ENCODE measurements at places on chromosomes 7 and 10.

- DNase-seq: no peak
Measured at GRCh38 chr10:105434970-105435369, 793.9 kb downstream of the SORCS3 start.

- no peak for DNase-seq
Measured at GRCh38 chr7:116185956-116186355, 24.4 kb upstream of the TES start.

DNA sequence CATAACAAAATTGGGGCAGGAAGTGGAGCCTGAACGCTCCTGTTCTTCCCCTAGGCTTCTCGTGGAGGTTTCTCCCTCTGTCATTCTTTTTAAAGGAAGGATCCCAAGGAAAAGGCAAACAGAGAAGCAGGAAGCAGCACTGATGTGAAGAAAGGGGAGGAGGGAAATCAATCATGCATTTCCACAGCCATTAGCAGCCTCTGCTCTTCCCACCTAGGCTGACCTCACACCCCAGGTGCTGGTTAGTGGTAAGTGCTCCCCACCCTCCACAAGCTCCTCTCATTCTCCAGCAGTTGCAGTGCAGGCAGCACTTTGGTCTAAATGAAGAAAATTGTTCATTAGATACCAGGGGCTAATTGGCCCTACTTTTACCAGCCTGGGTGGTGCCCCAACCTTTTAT lies 2.6 kb downstream of the CRHR2 start:
- DNase-seq: no peak

DNA sequence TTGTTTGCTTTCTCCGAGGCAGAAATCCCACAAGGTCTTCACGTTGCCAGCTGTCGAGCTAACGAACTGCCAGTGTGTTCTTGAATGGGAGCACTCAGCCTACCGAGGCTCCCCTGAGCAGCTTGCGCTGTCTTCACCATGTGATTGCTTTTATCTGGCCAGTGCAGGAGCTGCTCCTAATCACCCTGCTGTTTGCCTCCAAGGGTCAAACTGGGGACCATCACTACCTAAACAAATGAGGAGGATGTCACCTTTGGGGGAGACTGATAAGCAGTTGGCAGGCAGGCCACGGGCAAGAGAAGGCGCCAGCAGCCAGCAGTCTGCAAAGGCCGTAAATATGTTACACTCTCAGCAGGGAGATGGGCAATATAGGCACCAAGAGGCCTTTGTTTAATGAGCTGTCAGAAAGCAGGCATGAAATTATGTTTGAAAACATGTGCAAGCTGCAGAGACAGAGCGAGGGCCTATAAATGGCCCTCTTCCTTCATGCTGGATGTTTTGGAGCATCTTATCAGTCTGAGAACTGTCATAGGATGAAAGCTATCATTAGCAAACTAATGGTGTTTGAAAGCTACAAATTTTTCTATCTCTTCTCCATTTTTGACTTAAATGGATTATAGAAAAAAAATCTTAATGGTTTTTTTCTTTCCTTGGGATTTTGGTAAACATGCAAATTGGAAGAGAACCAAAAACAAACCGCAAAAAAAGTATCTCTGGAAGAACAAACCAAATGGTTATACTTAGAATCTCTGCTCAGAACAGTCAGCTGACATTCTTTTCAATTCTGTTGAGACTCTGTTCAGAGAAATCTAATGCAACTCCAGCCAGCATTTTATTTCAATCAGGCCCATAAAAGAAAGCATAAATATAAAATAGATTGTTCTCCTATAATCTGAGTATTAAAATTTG lies 267.3 kb upstream of the NPVF start:
- DNase-seq: no peak

DNA sequence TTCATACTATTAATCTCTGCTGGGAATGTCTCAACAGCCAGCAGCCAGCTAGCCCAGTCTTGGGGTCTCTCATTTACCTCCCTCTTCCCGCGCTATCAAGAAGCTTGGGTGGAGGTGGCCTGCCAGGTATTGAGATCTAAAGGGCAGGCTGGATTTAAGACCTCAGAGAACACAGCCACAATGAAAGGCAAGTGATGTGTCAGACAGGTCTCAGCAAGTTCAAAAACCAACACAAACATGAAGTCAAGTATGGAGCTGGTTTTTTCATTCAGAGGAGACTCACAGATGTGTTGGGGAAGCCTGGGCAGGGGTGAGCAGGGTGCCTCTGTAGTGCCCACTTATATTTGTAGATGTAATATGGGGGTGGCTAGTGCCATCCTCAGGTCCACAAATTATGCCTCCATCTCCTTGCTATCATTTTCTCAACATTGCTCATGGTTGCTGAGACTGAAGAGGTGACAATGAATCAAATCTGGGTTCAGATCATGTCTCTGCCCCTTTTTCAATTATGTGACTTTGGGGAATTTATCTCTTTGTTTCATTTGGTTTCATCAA lies 27.7 kb upstream of the CROT start:
- DNase-seq: no peak

GRCh38 chr7:31935124-31936054 lies 134.8 kb downstream of the PDE1C start:
- no peak for DNase-seq

GRCh38 chr10:29535012-29535777 lies 99.6 kb downstream of the SVIL start:
- DNase-seq: peak; percentile 33

DNA sequence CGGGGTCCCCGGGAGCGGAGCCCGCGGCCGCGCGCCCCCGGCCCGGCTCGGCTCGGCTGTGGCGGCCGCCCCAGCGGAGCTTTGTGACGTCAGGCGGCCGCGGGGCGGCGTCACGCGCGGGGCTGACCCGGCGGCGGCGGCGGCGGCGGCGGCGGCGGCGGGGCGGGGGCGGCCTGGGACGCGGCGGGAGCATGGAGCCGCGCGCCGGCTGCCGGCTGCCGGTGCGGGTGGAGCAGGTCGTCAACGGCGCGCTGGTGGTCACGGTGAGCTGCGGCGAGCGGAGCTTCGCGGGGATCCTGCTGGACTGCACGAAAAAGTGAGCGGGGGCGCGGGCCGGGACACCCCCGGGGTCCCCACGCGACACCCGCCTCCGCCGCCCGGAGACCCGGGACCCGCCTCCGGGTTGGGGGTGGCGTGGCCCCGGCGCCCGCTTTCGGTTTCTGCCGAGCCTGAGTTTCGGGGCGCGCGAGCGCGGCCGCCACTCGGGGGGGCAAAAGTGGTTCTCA lies at the start of gene PWWP2B:
TSS of gene PWWP2B (plus strand) at position 165 of the 506 bp plus-strand sequence. CDS start at position 192, 27 bp downstream.
- DNase-seq: no peak

GRCh38 chr7:47343061-47343455 lies 238.9 kb downstream of the TNS3 start:
- no peak for DNase-seq

DNA sequence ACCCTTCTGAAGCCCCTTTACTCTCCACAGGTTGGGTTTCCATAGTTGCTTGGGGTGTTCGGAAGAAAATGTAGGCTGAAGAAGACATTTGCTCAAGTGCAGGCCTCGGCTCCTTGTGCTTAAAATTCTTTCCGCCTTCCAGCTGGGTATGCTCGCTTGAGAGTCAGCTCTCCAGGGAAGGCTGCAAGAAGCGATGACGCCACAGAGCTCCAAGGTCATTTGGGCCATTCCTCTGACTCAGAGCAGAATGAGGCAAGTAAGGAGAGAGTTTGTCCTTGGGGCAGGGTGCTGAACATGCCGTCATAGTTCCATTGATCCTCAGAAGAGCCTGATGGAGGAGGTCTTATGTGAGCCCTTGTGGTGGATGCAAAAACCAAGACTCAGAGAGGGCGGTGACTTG lies 27.4 kb upstream of the HSPA12A start:
- no peak for DNase-seq

DNA sequence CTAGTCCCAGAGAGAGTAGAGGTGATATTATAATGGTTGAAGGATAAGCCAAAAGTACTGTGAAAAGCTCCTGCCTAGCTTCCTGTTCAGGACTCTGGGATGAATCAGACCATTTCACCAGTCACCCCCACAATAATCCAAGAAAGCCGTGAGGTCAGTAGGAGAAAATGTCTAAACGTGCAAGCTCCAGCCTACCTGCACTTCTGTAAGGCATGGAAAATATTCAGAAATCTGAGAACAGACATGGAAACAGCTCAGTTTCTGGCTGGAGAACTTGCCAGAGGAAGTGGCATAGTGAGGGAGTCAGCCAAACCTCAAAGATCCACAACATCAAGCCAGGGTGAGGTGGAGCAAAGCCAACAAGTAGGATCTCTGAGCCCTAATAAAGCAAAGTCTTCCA lies 58.2 kb downstream of the ELAPOR2 start:
- no peak for DNase-seq

GRCh38 chr10:12041766-12042408 lies 722 bp downstream of the UPF2 start:
- DNase-seq: no peak

GRCh38 chr10:131580076-131580652 lies 268.6 kb upstream of the TCERG1L start:
- DNase-seq: no peak

- DNase-seq: no peak
Measured at GRCh38 chr7:101708223-101708622, 79.1 kb upstream of the MYL10 start.

- DNase-seq: no peak
Measured at GRCh38 chr10:22765660-22766547, 51.5 kb upstream of the PIP4K2A start.

DNA sequence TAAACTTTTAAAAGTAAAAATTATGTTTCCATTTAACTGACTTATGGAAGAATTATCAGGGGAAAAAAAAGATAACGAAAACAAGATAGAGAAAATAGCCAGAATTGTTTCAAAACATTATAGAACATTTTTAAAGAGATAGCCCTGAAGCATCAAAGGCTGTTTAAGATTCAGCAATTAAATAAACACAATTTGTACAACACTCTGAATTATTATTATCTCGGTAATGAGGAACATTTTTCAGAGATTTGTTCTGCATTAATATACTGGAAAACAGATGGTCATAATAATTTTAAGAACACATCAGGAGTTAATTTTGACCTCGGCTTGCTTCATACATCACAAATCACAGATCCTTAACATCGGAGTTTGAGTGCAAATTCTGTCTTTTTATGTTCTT lies 643.8 kb downstream of the SORCS1 start:
- no peak for DNase-seq

DNA sequence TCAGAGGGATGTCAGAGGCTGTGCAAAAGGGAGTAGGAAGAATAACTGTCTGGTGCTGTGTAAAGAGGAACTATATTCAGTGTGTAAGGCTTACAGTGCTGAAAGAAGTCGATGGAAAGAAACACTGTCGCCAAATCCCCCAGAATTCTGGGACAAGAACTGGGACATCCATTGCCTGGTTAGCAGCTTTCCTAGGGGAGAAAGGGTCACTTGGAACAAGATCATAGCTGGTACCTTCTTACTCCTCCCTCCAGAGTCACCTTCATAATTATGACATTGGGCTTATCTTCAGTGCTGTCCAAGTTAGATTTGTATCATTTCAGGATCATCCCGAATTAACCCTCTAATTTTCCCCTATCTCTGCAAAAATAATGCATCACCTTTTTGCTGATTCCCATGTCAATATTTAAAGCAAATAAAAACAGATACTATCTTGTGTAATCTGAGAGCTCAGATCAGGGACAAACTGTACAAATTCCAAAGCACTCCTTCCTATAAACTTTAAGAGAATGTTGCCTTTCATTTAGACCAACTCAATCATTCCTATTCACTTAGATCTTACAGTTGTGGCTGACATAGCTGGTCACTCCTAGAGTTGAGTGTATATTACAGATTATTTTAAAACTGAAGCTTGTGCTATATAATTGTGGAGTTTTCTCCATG lies 96.5 kb downstream of the DNAH11 start:
- DNase-seq: no peak

DNA sequence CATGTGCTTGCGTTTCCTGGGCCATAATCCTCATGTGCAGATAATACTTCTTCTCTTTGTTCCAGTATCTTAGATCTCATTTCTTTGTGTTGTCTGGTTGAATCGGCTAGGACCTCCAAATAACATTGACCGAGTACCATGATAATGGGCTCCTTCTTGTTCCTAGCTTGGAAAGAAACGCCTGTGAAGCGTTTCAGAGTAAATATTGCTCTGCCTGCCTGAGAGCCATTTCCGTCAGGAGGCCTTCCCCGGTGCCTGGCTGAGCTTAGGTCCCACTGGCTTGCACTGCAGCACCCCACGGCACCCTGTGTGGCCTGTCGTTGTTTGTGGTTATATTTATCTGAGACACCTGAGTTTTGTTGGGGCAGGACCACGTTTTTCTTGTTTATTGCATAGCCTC lies 17.7 kb downstream of the FOXK1 start:
- no peak for DNase-seq

DNA sequence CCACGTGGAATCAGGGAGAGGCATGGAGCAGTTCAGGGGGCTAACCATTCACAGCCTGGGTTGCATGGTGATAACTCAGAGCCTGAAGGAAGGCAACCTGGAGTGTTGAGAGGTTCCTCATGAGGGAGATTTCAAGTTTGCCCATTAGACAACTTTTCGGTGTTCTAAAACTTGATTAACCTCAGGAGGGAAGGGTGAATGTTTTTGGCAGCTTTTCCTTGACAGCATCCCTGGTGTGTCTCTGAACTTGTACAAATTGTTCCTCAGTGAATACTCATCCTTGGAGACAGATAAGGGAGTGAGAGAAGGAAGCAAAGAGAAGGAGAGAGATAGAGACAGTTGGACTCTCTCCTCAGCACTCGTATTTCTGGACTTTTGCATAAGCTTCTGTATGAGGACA lies at the start of gene OR9A4:
TSS of gene OR9A4 (plus strand) at position 301 of the 400 bp plus-strand sequence. CDS start 2,477 bp downstream, outside the sequence.
- DNase-seq: no peak

DNA sequence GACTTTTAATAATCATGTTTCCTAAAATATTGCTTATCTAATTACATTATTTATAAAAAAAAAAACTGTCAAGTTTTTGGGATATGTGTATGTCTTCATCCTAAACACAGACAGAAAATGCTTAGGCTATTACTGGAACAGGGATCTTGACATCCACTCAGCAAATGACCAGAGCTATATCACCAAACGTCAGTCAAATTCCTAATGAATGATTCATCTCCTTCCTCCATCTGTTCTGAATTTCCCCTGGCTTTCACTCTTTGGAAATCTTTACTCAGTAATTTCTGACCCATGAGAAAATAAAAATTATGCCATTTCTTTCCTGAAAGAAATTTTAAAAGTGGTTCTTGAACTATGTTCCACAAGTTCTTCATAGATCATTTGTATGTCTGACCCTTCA lies 552.4 kb upstream of the KCND2 start:
- DNase-seq: peak; percentile 76

DNA sequence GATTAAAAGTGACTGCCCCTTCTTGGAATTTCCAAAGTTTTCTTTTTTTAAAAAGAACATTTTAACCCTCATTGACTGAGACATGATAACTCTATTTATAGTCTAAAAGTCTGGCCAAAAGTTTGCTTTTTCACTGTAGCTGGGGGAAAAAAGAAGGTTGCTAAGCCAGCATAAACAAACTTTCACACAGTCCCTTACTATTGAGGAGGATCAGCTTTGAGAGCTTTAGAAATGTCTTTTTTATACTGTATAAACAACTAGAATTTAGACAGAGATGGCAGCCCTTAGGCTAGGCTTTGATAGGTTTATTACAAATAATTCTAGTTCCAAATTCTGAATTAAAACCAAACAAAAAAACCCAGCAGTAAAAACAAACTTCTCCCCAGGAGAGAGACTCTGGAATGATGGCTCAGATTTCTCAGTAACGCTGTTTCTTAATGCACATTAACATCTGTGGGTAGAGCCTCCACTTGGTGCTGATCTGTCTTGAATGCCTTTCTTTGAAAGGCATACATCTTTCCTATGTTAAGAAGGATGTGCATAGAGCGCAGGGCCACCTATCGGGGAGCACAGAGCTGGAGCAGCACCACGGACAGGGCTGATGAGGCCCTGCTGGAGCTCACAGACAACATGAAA lies 100.9 kb upstream of the PDLIM1 start:
- DNase-seq: no peak

- no peak for DNase-seq
Measured at GRCh38 chr10:18282094-18282493, 141.9 kb downstream of the CACNB2 start.

Measured in fibroblast of skin of left biceps (primary cell).